Activated T-cell treated with anti-CD3 and anti-CD28 coated beads, Interleukin-2, amount 50 U/mL, for 48 hours (primary cell): ENCODE measurements at places on chromosomes 2 and 18.

DNA sequence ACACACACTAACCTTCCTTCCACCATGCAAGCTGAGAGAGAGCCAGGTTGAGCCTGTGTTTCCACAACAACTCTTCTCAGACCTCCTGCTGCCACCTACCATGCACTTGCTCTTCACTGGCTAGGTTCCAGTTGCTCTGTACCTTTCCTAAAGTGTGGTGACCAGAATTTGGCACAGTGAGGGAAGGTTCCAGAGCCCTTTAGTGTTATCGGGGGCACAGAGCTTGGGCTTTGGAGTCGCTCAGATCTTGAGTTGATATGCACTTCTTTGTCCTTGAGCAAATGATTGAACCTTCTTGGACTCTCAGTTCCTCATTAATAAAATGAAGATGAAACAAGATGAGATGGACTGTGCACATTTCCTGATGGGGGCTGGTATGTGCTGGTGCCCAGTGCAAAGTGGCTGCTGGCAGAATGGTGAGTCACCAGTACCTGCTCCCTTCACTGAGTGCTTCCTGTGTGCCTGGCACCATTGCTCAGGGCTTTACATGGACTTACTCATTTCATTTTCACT is 47.1 kb downstream of the NEDD4L start:
- no peak for DNase-seq

DNA sequence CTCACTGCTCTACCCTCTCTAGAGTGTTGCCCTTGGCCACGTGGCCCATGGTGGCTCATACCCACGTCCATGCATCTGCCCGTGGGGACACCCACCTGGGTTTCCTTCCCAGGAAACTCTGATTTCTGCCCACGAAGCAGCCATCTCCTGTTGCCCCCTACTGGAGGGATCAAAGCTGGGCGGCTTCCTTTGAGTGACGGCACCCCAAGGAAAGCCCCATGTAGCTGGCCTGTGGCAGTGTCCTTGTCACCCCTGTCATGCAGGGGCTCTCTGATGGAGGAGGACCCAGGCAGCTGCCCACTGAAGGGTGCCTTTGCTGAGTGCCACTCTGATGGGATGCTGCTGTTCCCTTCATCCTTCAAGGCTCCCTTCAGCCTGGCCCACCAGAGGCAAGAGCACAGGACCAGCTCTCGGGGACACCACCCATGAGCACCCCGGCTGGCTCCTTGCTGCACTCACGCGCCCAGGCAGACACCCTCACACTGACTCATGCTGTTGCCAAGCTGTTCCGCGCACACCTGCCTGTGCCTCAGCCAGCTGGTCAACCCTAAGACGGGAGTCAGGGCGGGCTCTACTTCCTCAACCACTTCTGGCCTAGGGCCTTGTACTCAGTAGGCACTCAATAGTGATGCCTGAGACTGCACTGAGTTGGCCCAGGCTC is 101.1 kb downstream of the CTIF start:
- DNase-seq, result no peak

DNA sequence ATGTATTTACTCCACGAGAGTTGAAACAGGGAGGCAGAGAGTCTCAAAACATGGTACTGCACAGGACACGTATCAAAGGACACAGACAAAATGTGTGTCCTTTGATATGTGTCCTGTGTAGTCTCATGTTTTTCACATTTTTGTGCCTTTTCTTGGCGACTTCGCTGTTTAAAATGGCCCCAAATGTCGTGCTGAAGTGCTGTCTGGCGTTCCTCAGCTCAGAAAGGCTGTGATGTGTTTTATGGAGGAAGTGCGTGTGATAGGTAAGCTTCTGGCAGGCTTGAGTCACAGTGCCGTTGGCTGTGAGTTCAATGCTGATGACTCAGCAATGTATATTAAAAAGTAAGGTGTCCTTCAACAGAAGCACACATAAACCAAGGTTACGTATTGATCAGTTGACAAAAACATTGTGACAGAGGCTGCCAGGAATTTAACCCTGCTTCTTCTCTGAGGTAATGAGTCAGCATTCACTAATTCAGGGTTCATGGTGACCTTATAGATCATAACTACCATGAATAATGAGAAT is 78.2 kb downstream of the DYSF start:
- DNase-seq, result no peak

DNA sequence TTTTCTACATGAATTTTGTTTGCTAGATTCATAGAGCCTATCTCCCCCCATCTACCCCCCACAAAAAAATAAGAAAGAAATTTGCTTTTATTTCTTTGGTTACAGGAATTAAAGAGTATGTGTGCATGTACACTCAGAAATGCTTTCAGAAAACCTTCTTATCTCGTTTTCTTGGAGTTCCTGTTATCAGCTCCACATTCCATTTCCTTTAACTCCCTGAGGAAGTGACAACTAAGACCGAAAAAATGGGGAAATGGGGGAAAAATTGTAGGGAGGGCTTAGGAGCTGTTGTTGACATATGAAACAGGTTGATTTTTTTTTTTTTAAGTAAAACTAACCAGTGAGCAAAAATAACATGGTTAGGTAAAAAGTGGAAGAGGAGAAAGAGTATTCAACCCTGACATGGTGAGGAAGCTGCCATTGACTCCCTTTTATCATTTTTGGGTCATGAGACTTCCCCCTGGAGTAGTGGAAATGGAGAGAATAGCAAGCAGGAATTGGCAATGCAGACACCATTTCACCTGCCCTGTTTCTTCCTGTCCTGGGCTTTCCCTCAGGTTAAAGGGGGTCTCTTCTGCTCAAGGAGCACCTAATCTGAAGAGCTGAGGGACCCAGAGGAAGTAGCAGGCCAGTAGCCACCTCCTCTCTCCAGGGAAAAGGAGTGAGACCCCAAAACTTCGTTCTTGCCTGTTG is 93.5 kb downstream of the OSBPL6 start:
- DNase-seq, result no peak

- DNase-seq, result no peak
Measured at GRCh38 chr2:136985044-136985443, 219.7 kb downstream of the THSD7B start.

GRCh38 chr18:493986-494983 is 6.2 kb downstream of the COLEC12 start:
- DNase-seq, result no peak

- DNase-seq, result no peak
Measured at GRCh38 chr2:127588241-127588640, 52.8 kb downstream of the MYO7B start.

- peak; percentile 32 for DNase-seq
Measured at GRCh38 chr18:49447810-49448745, 12.4 kb downstream of the DYM start.

DNA sequence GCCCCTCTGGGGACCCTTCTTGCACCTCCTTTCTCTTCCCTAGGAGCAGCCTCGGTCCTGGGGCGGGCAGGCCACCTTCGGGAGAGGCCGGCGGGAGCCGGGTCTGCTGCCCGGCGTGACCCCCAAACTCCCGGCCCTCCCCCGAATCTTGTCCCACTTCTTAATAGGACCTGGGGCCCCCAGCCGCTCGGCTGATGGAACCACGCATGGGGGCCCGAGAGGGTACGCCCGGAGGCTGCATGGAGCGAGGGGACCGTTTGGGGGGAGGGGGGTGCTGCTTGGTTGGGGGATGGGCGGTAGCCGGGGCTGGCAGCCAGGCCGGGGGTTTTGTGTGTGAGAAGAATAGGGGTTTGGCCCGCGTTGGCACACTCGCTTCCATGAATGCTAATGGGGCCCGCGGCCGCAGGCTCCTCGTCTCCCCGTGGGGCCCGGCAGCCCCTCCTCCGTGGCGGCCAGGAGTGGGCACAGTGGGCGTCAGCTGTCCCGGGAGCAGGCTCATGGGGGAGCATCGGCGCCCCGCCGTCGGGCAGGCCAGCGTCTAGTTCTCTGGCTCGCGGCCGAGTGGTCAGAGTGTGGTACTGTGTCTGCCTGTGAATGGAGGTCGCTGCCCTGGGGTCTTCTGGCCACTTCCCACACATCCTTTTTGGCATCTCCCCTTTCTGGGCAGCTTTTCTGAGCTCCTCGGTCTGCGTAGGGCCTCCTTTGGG is 1.0 kb downstream of the GAREM2 start:
- no peak for DNase-seq

- DNase-seq, result no peak
Measured at GRCh38 chr18:64245126-64245861, 96.4 kb upstream of the LINC00305 start.

DNA sequence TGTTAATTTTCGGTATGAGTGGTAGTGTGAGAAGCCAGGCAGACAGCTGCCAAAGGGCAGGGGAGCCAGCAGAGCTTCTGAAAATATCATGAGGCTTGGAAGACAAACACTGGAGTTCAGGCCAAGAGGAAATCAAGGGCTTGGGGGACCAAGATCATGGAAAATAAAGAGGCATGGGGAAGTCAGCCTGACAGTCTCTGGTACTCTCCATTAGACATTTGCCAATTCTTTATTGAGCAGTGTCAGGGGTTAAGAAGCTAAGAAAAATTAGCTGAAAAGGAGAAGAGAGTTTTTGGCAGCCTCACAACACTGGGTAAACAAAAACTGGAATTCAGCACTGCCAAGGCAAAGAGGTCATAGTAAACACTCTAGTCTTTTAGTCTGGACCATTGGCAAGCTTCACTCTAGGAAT is 612.7 kb downstream of the EPHA4 start:
- DNase-seq, result no peak

DNA sequence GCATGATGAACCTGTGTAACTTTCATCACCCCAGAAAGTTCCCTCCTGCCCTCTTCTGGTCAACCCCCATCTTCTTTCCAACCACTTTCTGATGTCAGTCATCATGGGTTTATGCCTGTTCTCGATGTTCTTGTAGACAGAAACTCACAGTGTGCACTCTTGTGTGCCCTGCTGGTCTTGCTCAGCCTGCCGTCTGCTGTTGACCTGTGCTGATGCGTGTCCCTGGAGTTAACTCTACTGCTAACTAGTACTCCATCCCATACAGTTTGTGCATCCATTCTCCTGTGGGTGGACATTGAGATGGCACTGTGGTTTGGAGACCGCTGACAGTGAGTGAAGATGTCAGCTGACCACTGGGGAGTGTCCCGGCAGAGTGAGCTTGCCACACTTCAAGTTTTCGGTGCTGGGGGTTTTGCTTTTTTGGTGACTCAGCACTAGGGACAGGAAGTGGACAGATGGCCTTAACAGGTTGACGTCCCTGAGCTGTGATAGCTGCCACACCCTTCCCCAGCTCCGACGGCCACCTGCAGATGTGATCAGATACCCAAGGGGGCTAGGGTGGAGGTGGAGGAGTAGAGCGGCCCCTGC is 14.8 kb downstream of the KLHL29 start:
- no peak for DNase-seq

DNA sequence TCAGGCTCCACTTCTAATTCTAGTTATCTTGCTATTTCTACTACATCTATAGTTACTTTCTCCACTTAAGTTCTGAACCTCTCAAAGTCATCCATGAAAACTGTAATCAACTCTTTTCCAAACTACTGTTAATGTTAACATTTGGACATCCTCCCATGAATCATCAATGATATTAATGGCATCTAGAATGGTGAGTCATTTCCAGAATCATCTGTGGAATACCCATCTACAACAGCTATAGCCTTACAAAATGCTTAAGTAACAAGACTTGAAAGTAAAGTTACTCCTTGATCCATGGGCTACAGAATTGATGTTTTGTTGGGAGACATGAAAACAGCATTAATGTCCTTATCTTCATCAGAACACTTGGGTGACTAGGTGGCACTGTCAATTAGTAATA is 35.4 kb downstream of the BARD1 start:
- DNase-seq, result no peak

DNA sequence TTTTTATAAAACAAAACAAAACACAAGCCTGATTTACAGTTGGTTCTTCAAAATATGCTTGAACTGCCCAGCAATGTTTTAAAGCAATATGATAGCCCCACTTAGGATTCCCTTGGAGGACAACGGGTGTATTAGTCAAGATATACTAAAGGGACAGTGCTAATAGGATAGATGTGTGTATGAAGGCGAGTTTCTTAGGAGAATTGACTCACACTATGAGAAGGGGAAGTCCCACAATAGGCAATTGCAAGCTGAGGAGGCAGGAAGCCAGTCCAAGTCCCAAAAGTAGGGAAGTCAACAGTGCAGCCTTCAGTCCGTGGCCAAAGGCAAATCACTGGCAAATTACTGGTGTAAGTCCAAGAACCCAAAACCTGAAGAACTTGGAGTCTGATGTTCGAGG is 167.9 kb downstream of the CBLN2 start:
- DNase-seq, result no peak

DNA sequence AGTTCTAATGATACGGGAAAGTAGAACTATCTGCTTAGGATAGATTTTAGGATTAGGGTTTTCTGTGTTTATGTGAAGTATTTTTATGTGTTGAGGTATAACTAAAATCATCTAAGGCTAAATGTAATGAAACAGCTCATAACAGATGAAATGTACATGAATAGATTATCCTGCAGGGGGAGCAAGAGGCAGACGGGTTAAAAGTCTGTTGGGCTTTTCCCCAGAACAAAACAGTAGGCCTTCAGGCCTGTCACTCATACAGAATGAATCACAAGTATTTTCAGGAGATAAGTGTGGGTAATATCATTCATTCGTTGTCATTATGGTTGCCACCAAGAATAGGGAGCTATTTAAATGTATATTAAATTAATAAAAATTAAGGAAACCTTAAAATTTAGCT is 107.9 kb upstream of the IL1R2 start:
- DNase-seq, result no peak

GRCh38 chr2:132766573-132766972 is 96.6 kb upstream of the LYPD1 start:
- DNase-seq, result no peak

DNA sequence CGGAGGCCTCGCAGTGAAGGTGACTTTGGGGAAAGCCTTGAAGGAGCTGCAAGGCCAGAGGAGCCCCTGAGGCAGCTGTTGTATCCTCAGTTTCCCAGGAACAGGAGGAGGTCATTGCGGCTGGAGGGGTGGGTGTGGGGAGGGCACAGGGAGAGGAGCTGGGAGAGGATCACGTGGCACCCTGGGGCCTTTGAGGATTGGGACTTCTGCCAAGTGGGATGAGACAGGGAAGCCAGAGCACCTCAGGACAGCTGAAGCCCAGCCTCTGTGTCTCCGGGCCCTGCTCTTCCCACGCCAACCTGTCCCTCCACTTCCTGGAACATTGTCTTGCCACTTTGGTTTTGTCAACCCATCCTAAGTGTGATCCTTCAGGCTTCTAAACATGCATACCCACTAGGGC is 19.4 kb upstream of the RRM2 start:
- DNase-seq, result no peak

DNA sequence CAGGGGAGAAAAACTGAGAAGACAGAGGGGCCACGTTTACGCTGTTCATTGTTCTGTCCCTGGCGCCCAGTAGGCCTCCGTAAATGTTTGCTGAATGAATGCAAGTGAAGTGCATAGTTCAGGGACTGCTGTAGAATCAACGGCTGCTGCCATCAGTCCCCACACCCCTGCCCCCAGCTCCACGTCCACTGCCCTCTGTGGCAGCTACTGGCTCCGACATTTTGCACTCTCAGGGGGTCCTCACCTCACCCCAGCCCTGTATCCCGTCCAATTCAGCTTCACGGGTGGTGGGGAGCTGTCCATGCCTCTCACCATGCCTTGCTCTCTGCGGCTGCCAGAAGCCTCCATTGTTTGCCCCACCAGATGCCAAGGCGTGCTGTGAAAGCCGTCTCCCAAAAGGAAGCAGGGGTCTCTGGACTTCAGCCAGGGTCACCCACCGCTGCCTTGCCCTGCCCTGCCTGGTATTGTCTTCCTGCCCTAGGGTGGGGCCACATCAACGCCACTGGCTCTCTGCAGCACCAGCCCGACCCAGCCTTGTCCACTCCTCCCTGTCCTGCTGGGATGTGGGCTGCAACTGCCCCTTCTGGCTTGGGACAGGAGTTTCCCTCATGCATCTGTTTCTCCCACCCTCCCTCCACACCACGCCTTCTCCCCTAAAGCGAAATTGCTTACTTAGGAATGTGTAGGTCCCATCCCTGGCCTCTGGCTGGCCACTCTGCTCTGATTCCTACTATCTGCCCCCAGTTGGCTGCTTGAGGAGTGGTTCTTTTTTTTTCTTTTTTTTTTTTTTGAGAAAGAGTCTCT is 86.0 kb downstream of the RHOB start:
- DNase-seq, result no peak
